ENCODE measurements at places on chromosomes 12 and 14.

DNA sequence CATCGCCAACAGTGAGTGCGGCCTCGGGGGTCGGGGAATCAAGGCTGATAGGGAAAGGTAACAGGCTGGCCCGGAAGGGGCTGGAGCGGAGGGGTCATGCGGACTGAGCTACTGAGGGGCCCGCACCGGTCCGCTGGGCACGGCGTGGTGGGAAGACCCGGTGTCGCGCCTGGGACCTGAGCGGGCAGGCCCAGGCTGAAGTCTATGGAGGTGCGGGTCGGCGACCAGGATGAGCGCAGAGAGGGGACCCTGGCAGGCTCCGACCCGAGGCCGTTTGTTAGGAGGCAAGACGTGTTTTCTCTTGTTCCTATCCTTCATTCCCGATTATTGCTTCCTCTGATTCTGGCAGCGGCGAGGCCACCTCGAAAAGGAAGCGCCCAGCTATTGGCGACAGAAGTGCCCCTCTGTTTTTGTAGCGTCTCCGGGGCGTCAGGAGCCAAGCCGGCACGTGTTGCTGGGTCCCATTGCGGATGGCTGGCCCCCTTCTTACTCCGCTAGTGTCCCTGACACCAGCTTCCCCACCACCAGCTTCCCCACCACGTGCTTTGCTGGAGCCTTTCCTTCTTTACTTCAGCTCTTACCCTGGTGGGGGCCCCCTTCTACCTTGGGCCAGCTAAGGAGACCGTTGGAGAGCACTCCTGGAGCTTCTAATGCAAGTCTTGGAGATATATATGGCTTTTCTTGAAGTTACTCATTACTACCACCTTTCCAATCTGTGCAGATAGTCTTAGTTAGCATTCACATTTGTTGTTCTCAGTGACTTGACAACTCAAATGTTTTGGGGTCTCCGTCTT is 653 bp downstream of the PA2G4 start:
- DNase-seq: no peak

DNA sequence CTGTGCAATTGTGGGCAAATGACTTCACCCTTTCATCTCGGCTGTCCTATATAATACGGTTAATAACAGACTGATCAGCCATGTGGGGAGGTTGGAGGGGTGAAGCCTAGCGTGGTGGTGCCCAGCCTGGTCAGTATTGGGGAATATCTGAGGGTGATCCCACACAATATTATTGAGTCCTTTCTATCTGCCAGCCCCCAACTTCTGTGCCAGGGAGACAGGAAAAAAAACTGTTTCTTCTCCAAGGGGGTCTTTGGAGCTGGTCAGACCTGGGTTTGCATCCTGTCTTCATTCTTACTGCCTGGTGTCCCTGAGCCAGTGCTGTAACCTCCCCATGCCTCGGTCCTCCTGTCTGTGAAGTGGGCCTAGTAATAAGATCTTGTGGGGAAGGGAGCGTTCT is 6.5 kb downstream of the CYP46A1 start:
- no peak for DNase-seq

- DNase-seq: peak; percentile 48
Observed at GRCh38 chr12:32312049-32312670, 87.2 kb upstream of the FGD4 start.

GRCh38 chr14:67260965-67261364 is 19.7 kb downstream of the PALS1 start:
- DNase-seq: no peak

GRCh38 chr12:42192258-42192657 is 45.8 kb downstream of the YAF2 start:
- no peak for DNase-seq

- no peak for DNase-seq
Observed at GRCh38 chr14:55142466-55142865, 13.4 kb downstream of the LGALS3 start.

- peak; percentile 78 for DNase-seq
Observed at GRCh38 chr12:29616664-29617406, 119.3 kb upstream of the OVCH1 start.

DNA sequence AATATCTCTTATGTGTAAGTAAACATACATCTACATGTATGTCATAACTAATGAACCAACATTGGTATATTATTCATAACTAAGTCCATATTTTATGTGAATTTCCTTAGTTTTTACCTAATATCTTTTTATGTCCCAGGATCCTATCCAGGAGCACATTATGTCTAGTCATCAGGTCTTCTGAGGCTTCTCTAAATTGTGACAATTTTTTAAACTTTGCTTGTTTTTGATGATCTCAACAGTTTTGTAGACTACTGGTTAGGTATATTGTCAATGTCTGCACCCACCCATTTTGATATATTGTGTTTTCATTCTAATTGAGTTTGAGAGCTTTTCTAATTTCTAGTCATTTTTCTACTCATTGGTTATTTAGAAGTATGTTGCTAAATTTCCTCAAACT is 288.2 kb upstream of the DIO3 start:
- no peak for DNase-seq

DNA sequence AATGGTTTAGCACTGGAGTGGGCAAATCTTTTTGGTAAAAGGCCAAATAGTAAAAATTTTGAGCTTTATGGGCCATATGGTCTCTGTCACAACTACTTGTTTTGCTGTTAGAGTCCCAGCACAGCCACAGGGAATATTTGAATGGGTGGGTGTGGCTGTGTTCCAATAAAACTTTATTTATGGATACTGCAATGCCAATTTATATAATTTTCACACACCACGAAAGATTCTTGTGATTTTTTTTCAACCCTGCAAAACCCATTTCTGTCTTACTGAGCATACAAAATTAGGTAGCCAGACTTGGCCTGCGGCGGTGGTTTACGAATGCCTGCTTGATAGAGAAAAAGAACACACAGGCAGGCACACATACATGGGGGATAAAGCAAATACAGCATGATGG is 28.3 kb downstream of the TMEM120B start:
- no peak for DNase-seq

GRCh38 chr12:68958322-68958721 is 25.4 kb upstream of the CPM start:
- DNase-seq: no peak

- DNase-seq: no peak
Observed at GRCh38 chr14:24343795-24344660, 4.2 kb upstream of the RIPK3 start.

GRCh38 chr12:113170926-113171325 is 14.4 kb downstream of the DDX54 start:
- no peak for DNase-seq

GRCh38 chr12:131943389-131943788 is 6.4 kb upstream of the EP400 start:
- no peak for DNase-seq

DNA sequence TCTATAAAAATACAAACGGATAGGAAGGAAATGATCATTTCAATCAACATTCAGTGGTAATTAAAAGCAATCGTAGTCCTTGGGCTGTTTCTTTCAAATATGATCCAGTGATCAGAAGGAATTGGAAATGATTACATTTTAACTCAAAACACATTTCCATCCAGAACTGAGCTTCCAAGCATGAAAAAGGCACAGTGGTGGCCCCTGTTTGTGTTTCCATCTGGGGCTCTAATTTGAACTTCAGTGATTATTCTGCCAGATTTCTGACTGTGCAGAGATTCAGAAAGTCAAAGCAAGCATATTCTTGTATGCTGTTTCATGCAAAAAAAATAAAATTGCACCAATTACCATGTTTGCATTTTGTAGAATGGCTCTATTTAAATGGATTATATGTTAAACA is 157.0 kb upstream of the LMNTD1 start:
- no peak for DNase-seq

- peak; percentile 66 for DNase-seq
Observed at GRCh38 chr14:71720978-71721624, 211.1 kb upstream of the RGS6 start.

Measured in stromal cell of bone marrow (primary cell).